ENCODE measurements at places on chromosomes 13 and 19.

DNA sequence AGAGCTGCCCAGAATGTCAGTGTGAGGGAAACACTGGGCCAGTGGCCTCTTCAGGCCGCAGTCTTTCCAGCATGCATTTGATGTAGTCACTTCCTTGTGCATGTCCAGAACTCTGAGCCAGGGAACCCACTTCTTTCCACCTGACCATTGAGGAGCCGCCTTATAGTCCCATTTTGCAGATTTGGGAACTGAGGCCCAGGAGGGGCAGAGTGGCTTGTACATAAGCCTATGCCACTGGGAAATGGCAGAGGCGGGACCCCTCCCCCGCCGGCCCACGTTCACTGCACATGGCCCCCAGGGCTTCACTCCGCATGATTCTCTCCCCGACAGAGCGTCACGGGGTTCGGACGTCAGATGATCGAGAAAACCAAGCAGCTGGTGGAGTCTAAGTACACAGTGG lies 5.6 kb upstream of the SPIB start:
- DNase-seq = no peak

GRCh38 chr19:51020988-51021651 lies 1.6 kb upstream of the KLK10 start:
- no peak for DNase-seq

DNA sequence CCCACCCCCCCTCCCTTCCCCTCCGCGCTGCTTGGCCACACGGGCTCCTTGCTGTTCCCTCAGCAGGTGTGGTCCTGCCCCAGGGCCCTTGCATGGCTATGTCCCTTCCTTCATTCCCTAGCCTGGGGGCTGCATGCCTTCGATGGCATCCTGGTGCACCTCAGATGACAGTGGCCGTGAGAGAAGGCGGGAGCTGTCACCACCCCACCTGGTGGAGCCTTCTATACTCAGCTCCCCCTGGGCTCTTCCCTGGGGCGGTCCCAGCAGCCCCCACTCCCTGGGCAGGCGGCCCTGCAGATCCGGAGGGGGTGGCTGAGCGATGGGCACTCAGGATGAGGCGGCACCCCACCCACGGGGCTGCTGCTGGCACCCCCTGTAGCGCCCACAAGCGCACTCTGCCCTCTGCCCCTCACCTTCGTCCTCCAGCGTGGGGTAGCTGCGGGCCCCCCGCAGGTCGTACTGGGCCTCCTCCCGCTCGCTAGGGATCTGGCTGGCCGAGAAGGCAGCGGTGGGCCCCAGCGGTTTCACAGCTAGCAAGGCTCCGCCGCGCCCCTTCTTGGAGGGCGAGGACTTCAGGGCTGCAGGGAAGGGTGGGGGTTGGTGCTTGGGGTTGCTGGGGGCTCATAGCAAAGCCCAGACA lies 17.2 kb upstream of the CACTIN start:
- DNase-seq = no peak

- no peak for DNase-seq
These were observed 235.1 kb upstream of the MIR17HG start for GRCh38 chr13:91112201-91112923.

GRCh38 chr13:42066542-42066941 lies 18.1 kb downstream of the DGKH start:
- no peak for DNase-seq

DNA sequence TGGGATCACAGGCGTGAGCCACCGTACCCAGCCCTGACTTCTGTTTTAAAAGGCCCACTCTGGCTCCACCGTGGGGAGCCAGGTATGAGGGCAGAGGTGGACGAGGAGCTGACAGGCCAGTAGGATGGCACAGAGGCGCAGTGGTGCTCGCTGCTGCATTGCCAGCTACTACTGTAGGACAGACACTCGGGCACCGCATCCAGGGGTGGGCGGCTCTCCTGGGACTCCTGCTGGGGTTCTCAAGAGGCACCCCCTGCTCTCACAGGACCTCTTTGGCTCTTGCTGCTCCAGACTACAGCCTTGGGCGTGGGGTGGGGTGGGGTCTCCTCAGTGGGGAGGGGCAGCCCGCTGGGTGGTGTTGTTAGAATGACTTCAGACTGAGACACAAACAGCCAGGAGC lies 53.4 kb downstream of the LATS2 start:
- DNase-seq = no peak

- DNase-seq = no peak
These were observed 960.0 kb upstream of the PCDH20 start for GRCh38 chr13:62375653-62376052.

DNA sequence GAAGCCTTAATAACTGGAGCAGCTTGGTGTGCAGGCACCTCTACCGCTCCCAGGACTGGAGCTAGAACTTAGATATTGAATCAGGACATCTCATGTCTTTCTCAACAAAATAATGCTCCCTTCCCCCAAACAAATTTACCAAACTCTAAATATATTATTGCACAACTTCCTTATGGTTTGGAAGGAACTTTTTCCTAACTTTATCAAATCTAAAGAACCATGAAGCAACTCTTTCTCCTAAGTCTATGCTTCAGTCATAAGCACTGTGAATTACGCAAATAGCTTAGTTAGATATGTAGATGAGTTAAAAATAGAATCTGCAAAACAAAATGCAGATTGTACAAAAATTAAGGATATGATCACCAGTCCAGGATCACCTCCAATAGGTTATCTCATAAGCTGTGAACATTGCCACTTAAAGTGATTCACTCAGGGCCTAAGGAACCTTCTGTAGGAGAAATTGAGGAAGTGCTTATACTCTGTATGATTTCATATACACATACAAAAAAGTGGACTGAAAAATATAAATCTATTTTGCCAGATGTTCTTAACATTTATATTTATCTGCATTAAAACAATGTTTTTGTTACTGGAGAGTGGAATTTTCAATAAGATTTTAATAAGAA lies 20.4 kb upstream of the MAB21L1 start:
- no peak for DNase-seq

DNA sequence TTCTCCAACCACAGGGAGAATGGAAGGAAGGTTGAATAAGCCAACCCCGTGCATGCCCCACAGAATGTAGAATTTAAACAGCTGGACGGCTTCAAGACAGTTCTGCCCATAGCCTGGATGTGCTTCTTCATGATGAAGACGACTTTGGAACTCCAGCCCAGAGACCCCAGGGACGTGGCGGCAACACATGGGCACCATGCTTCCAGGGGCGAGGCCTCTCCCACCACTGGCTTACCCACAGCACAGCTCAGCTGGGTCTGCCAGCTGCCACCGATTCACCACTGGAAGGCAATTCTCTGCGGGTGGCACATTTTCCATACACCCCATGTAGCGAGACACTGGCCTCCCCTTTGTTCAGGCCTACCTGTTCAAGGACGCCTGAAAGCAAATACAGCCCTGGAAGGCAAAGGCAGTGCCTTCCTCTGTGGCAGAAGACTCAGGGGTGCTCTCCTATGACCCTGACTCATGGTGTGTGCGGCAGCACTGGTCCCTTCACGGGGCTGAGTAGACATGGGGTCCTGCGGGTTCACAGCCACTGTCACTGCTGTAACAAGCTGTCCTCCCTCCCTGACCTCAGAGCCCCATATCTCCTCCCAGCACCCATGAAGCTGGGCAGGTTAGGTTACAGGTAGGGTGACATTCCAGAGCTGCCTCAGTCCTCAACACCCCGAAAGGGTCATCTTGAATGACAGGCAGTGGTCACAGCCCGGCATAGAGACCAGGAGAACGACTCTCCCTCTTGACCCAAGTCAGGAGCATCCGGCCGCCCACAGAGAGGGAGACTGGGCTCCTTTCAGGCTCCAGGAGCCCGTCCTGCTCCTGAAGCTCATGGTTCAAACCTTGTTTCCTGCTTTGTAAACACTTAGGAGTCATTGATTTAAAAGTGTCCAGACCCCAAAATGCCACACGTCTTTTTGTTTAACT lies 72.7 kb downstream of the SPACA7 start:
- DNase-seq = peak; percentile 23

DNA sequence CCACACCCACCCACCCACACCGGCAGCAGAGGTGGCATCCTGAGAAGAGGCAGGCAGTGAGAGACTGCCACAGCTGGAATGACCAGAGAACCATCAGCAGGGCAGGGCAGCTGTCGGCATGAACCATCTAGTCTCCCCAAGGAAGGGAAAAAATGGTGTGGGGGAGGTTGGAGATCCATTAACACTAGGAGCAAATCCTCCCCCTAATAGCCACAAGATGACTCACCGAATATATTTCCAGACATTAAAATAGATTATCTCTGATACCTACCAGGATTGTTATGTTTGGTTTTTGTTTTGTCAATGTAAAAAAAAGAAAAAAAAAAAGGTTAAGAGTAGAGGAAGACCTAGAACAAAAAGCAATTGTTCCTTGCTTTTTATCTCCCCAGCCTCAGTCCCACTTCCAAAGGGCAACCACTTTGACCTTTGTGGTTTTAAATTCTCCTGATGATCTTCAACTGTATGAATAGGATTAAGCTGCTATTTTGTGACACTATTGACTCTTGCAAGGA lies 34.2 kb downstream of the THSD1 start:
- no peak for DNase-seq

Data from liver (tissue), 10 donors.